H4 (cell line): ENCODE measurements at places on chromosomes 12 and 14. TPM values are rescaled to one million over a fixed set of nuclear protein-coding genes. Genes with fewer than 3 reads are reported as not detected.
A peak's percentile ranks its signal among the peaks of the same experiment; 100 is the strongest.

GRCh38 chr14:89178800-89179535 lies 238.1 kb downstream of the FOXN3 start:
- DNase-seq, result no peak

DNA sequence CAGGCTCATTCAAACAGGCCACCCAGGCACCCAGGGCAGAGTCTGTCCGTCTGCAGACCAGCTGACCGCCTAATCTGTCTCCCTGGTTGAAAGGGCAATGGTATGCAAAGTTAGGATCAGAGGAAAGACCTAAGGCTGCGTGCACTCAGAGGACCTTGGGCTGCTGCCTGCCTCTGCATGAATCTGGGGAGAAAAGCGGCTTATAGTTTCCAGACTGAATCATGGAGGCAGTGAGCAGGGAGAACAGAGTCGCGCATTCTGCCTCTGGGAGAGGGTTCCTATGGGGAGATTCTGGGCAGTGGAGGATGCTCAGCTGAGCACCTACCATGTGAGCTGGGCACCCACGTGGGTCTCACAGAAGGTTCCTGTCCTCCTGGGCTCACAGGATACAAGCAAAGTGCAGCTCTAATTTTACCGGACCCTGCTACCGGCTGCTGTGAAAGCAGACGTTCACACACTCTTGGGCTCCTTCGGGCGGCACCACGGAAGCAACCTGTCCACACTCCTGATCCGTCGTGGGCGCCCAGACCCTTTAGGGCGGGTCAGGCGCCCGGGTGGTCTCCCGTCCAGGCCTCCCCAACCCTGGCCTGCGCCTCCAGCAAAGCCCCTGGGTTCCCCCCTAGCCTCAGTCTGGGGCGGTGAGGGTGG lies 772 bp downstream of the SCARB1 start:
- no peak for DNase-seq

DNA sequence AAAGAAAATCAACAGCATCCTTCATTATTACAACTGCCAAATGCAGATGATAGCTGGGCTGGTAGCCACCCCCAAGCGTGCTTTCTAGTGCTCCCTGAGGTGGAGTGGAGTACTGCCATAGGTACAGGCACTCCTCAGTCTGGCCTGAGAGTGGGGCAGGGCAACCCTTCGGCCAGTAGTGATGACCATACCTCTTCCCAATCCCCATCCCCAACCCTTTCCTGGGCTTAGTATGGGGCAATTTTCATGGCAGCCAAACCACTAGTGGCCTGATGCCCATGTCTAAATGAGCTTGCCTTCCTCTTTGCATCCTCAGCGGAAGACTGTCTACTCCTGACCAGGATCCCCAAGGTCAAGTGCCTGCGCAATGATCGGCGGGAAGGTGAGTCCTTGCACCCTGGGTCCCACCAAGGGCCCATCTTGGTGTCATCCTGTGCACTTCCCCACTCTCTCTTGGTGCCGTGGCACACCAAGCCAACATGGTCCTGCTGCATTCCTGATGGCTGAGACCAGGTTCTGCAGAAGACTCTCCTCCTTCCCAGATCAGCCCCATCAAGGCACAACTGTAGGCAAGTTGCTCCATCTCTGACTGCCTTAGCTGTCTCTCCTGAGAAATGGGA lies 65.8 kb downstream of the GALNT16 start:
- no peak for DNase-seq

DNA sequence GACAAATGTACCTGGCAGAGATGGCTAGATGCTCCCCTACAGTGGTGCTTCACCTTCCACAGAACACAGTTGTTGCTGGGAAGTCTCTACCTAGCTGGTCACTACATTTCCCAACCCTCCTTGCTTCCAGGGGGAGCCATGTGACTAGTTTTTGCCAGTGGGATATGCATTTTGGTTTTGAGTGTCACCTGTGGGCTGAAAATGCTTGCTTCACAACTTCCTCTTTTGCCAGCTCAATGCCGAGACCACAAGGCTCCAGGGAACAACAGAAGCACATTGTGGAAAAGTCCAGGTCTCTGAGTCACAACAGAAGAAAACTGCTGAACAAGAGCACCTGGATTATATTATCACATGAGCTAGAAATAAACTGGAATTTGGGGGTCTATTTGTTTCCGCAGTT lies 48.5 kb upstream of the ARHGAP5 start:
- peak; percentile 54 for DNase-seq

BBOF1 gene
- total RNA-seq, result 0.70 and 1.4 TPM in 2 replicates

- no peak for DNase-seq
Observed at GRCh38 chr12:121888083-121888477, 510 bp upstream of the PSMD9 start.
